ENCODE measurements at places on chromosomes 16 and 17.

DNA sequence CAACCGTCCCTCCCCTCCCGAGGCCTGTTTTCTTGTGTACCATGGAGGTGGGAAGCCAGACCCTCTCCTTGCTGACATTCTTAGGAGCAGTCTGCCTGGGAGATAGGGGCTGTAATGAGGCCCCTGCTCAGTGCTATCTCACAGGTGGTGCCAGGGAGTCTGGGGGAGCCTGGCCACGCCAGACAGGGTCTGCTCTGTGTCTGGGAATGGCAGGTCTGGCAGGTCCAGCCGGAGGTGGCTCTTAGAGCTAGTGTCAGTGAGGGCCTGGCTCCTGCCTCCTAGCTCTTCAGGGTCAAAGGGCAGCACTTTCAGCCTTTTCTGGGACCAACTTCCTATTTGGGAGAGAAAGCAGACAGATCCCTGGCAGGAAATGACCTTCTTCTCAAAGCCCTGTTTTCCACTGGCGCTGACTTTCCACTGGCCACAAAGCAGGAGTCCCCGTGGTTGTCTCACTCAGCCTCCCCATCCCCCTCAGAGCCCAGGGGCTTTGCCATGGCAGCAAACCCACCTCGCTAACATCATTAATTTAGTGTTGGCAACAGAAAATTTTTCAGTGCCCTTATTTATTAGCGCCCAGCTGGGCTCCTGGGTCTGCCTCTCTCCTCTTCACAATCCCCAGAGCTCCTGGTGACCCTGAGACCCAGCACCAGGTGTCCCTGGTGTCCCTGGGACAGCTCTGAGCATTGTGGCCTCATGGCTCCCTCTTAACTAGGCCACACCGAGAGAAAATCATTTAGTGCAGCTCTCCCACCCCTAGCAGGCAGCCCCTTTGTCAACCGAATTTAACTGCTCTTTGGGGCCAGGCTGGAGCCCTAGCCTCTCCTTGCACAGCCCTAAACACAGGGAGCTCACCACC is 24.0 kb upstream of the DOK4 start:
- no peak for DNase-seq

DNA sequence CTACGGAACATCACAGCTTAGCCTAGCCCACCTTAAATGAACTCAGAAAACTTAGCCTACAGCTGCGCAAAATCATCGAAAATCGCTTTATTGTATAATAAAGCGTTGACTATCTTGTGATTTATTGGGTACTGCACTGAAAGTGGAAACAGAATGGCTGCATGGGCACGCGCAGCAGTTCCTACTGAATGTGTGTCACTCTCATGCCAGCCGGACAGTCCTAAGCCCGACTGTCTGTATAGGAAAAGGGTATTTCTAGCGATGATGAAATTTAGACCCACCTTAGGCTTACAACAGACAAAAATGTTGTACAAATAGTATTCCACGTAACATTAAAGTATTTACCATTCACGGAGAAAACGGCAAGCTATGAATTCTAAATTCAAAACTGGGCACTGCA is 9.3 kb downstream of the FBXO31 start:
- DNase-seq: no peak

DNA sequence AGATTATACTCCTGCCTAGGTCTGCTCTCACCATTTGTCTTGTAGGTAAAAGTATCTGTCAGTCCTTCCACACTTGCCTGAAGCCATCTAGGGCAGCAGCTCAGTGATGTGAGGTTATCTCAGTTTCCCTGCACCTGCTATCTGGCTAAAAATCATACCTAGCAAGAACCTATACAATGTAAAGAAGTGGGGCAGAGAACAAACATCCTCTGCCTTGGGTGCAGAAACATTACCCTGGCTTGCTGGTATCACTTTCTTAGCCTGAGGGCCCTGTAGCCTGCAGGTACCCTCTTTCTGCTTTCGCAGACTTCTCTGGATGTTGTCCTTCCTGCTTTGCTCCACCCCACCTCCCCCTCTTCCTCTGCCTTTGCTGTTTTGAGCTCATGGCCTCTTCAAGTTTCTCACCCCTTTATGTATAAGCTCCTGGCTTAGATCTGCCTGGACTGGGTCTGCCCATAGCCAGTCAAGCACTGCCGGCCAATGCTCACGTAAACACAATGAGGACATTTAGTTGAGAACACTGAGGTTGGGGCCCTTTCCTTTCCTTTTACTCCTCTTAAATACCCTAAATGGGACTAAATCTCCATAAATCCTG is 8.7 kb upstream of the SDK2 start:
- no peak for DNase-seq

GRCh38 chr16:10660950-10661635 is 33.6 kb downstream of the TEKT5 start:
- DNase-seq: no peak

- DNase-seq: no peak
These were observed 62.7 kb downstream of the C16orf82 start for GRCh38 chr16:27129401-27129800.

GRCh38 chr17:4165301-4166010 is 22.5 kb downstream of the CYB5D2 start:
- DNase-seq: no peak

DNA sequence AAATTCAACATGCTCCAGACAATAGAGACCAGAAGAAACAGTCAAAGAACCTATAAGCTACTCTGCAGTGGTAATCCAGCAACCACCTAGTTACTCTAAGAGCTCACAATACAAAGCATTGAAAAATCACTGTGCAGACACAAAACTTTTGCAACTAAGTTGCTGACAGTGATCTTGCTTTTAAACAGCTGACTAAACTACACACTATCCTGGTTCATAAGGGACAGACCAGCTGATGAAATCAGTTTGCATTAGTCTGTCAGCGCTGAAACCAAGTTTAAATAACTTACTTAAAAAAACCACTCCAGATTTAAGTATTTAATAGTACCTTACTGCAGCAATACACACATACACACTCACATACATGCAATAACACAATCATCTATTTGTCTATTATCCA is 4.6 kb downstream of the VEZF1 start:
- no peak for DNase-seq

DNA sequence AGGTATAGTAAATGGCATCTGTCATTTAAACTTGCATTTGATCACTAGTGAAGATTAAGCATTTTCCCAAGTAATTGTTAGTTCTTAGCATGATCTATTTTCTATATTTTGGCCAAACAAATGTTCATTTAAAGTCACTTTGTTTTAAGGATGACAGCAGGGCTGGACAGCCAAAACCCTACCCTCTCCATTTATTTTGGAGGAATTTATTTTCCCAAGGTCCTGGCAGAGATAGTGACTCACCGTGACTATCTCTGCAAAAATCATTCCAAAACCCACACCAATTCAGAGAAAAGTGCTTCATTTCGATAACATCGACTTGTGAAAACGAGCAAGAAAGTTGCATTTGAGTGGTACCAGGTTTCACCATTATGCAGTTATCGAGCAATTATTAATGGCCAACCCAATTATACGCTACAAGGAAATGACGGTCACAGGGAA is 665 bp upstream of the AKAP1 start:
- no peak for DNase-seq

- peak; percentile 9 for DNase-seq
These were observed 86.4 kb upstream of the LGALS9 start for GRCh38 chr17:27544350-27545131.

- DNase-seq: no peak
These were observed 20.6 kb upstream of the COL1A1 start for GRCh38 chr17:50221864-50222545.

DNA sequence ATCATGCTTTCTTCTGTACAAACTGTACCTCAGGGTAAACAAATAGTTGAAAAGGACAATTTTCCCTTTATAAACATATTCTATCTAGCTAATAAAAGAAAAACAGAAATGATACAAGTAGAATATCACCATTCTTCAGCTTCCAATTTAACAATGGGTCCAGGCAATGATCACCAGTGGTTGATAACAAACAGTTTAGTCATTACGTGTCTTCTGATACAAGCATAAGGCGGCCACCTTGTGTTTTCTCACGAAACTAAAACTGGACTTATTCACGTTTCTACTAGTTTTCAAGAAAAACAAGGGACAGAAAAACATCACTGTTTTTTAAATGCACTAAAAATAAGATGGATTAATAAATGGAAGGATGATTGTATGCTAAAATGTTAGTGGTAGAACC is 58.3 kb downstream of the STH start:
- no peak for DNase-seq

- DNase-seq: no peak
These were observed 7.2 kb upstream of the LIMD2 start for GRCh38 chr17:63707151-63707550.

DNA sequence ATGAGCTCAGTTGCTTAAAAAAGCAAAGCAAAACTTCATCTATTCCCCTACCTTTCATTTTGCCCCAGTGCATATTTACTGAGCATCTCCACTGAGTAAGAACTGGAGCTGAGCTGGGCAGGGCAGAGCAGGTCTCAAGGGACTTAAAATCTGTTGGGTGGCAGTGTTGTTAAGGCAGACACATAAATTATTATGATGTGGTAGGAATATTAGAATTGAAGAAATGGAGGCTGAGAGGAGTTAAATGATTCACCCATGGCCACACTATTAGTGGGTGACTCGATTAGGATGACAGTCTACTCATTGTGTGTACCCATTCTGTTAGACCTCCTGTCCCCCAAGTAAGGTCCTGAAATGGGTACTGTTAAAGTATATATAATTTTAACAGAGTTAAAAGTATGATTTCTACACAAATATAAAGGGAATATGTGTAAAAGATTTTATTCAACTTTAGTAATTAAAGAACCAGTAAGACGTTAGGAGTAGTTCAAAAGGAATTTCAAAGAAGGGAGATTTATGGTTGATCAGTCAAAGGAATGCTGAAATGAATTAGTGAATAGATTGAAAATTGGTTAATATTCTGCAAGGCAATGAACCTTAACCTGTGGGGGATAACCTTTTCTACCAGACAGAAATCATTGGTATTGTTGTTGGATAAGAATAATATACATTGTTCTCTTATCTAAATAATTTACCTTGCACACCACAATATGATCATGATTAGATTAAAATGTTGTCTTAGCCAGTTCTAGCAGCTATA is 17.5 kb downstream of the ITGB3 start:
- DNase-seq: no peak

DNA sequence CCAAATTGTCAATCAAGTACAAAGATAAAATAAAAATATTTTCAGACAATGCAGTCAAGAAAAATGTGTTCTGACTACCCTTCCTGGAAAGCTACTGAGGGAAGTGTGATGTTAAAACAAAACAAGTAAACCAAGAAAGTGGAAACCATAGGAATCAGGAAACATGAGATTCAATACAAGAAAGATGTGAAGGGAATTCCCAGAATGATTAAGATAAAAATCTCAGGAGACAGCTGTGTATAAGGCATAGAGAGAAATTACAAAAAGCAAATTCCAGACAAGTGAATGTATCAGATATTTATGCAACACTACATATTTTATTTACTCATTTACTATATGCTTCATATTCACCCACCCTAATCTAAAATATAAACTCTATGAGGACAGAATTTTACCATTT is 32.2 kb downstream of the TRIM37 start:
- no peak for DNase-seq

- no peak for DNase-seq
These were observed 10.1 kb downstream of the MPO start for GRCh38 chr17:58270476-58271215.

DNA sequence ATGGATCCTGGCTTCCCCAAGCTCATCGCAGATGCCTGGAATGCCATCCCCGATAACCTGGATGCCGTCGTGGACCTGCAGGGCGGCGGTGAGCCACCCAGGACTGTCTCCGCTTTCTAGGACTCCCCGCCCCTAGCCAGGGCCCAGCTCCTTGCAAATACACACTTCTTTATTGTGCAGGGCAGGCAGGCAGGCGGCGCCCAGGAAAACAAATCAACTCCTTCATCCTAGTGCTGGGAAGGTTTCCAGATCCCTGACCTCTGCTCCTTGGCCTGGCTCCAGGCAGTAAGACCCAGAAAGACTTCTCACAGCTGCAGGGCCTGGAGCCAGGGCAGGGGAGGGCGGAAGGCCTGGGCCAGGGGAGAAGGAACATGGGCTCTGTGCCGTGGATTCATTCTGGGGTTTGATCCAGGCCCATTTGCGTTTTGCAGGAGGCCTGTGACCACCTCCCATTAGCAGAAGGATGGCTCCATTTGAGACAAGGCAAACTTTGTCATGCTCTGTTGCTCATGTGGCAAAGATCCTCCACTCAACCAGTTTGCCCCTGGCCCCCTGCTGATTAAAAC is 6.0 kb upstream of the LPCAT2 start:
- DNase-seq: peak; percentile 5

GRCh38 chr17:62014526-62014925 is 50.6 kb downstream of the MED13 start:
- no peak for DNase-seq

GRCh38 chr17:35804658-35805192 is 4.6 kb upstream of the TAF15 start:
- DNase-seq: peak; percentile 28

DNA sequence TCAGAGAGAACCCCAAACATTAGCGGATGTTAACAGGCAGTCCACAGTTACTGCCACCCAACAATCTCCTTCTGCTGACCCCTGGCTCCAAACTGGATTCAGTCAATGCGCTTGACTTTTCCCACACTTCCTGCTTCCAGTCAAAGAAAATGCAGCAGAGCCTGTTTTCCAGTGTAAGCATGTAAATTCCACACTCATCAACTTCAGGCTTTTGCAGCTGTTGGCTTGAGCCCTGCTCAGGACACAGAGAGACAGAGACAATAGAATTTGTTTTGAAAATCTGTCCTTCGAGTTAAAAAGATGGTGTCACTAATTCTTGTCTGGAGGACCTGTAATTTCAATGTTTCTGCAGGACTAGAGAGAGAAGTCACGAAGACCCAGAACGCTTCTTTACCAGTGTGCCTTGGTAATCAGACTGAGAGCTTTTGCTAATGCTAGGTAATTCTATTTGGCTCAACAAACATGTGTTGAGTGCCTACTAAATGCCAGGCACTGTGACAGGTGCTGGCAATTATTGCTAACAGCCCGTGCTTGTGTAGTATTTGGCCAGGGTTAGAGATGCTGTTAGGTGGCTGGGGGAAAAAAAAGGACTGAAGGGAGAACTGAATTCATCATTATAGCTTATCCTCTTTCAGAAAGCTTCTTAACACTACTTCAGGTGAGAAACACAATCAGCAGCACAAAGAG is 32.5 kb downstream of the HOXB1 start:
- peak; percentile 92 for DNase-seq

DNA sequence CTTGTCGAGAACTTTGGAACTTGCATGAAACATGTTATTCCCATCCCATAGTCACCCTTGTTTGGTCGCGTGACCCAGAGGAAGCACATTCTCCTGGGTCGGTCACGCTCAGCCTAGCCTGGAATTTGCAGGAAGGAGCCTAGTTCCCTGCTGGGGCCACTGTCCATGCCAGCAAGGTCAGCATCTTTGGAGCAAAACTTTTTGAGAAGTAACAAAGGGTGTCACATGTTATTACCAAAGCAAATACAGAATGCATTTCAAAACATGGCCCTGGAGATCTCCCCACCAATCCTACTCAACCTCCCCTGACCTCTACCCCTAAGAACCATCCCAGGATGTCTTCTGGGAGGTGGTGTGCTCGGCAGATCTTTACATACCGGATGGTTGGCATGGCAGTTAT is 26.2 kb upstream of the IRF8 start:
- DNase-seq: no peak

GRCh38 chr16:11650641-11651591 is 17.3 kb upstream of the SNN start:
- DNase-seq: no peak

- no peak for DNase-seq
These were observed 31.4 kb downstream of the ANKRD11 start for GRCh38 chr16:89458967-89459366.

Data from NCI-H187 treated with DMSO at 0.1 percent for 48 hours (cell line).